Psoas muscle (tissue), 8 donors: ENCODE measurements at places on chromosomes 1 and 21. TPM values are rescaled to one million over a fixed set of nuclear protein-coding genes. Genes with fewer than 3 reads are reported as not detected.

DNA sequence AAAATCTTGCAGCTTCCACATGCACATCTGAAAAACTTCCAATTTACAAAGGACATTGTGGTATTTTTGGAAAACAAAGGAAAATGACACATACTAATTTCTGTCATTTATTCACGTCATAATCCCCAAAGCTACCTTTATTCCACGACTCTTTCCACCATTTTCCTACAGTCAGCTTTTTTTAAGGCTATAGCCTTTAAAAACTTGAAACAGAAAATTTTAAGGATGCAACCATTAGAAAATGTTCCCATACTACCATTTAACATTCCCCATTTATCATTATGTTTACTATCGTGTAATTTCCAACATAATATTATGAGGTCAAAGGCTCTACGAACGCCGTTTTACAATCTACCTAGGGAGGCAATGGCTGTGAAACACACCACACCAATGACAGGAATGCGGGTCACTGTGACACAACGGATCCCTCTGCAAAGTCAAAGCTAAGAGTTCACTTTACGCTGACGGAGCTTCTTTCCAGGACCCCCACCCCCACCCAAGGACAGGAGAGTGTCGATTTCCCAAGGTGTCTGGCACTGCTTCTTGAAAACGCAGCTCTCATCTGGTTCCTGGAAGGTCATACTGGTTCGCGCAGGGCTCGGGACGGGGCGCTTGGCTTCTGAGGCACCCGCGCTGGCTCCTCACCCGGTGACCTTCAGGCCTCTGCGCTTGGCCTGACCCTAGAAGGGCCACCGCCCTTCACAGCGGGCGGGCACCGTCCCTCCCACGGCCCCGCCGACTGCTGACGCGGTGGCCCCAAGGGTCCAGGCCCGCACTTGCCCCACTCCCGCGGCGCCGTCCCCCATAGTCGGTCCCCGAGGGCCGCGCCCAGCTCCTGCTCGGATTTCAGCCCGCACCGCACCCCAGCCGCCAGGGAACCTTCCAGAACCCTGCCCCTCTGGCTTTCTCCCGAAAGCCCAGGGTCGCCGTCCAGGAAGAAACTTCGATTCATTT, 50.5 kb upstream of the ATF3 start:
- DNase-seq: peak; percentile 76
- peak overlapping the region; percentile 83 for H3K4me3 ChIP-seq
- peaks cover 4% of the 10 kb centered on the region for H3K4me1 ChIP-seq
- H3K27me3 ChIP-seq: peaks cover 2% of the 10 kb centered on the region
- H3K27ac ChIP-seq: peak overlapping the region; percentile 83

- H3K4me3 ChIP-seq: no peak overlapping the region
- H3K36me3 ChIP-seq: no peaks in the 10 kb centered on the region
- H3K27ac ChIP-seq: peak overlapping the region; percentile 80
- DNase-seq: peak; percentile 81
- no peaks in the 10 kb centered on the region for H3K27me3 ChIP-seq
Measured at GRCh38 chr1:9443913-9444445, 95.3 kb upstream of the SLC25A33 start.

DNA sequence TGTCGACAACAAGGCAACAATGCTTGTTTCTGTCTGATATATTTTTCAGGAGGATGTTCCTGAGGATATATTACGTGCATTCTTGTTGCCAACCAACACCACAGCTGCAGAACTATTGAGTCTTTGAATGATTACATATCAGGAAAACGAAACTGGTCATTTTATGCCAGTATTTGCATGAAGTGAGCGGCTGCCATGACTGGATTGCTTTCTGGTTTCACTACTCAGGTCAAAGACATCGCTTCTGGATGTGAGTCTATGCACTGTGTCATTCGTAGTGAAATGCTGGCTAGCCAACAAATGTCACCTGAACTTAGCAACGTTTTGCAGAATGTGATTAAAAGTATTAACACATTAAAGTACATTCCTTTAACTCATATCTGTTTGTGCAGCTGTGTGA, 35.8 kb upstream of the OLFM3 start:
- H3K4me1 ChIP-seq: no peaks in the 10 kb centered on the region
- H3K27me3 ChIP-seq: no peaks in the 10 kb centered on the region
- DNase-seq: no peak
- H3K4me3 ChIP-seq: no peak overlapping the region
- no peak overlapping the region for H3K27ac ChIP-seq

- no peak overlapping the region for H3K4me3 ChIP-seq
- no peaks in the 10 kb centered on the region for H3K4me1 ChIP-seq
- H3K27me3 ChIP-seq: no peaks in the 10 kb centered on the region
- H3K36me3 ChIP-seq: no peaks in the 10 kb centered on the region
- no peak for DNase-seq
Measured at GRCh38 chr1:15311880-15312279, 64.9 kb downstream of the FHAD1 start.

DNA sequence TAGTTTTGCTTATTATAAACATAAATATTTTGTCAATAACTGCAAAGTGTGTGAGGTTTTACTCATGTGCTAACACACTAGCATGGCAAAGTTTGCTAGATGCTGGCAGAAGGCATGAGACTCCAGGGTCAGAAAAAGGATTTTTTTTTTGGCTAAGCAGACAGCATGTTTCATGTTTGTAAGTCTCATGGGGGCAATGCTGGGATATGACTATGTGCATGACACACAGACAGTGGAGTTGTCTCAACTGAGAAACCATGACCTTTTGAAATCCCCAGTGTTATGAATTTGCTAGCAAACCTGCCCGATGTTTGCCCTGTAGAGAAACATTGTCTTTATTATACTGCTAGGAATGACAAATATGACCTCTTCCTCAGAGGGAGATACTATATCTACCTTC, 448.2 kb downstream of the BRINP3 start:
- no peak for DNase-seq
- H3K36me3 ChIP-seq: no peaks in the 10 kb centered on the region
- H3K4me1 ChIP-seq: no peaks in the 10 kb centered on the region
- H3K27ac ChIP-seq: no peak overlapping the region
- H3K27me3 ChIP-seq: no peaks in the 10 kb centered on the region

GRCh38 chr1:224564454-224565084, 51.5 kb upstream of the CNIH3 start:
- H3K4me3 ChIP-seq: no peak overlapping the region
- H3K27me3 ChIP-seq: no peaks in the 10 kb centered on the region
- no peaks in the 10 kb centered on the region for H3K36me3 ChIP-seq
- DNase-seq: no peak

NBPF6 gene
- not detected for total RNA-seq
